ENCODE measurements at places on chromosomes 16 and 17.

- DNase-seq = peak; percentile 67
Observed at GRCh38 chr16:69709456-69710084, 16.8 kb downstream of the NQO1 start.

DNA sequence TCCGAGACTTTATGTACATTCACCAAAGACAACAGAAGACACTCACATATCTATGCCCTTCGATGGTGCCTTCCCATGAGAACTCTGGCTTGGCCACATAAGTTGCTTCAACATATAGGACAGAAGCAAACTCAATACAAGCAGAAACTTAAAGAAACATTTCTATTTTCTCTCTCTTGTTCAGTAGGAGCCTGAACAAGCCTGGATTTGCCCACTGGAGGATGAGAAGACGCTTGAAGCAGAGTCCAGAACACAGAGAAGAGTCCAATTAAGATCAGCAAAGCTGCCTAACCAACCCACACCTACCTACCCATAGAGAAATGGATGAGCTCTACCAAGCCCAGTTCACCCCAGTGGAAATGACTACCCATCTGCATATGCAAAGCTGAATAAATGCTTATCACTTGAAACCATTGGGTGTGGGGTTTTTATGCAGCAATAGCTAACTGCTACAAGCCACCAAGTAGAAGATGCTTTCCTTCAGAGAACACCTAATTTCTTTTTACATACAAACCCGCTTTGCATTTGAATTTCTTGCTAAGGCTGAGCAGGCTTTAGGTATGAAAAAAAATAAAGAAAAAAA, 337.9 kb upstream of the DYNLRB2 start:
- DNase-seq = no peak

DNA sequence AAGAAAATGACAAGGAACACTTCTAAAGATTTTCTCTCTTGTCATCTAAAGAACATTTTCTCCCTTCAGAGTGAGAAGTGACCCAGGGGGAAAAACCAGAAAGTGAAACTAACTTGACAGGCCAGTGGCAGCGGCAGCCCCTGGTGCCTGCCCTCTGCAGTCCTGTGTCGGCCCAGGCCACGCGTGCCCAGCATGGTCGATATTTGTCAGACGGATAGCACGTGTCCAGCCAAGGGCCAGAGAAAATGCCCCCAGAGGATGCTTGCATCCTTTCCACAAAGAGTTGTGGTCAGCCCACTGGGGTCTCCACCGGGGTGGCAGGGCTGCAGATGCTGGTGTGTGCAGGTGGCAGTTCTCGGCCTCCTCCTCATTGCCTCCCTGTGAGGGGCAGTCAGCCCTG, 176.6 kb downstream of the RAB11FIP4 start:
- no peak for DNase-seq

DNA sequence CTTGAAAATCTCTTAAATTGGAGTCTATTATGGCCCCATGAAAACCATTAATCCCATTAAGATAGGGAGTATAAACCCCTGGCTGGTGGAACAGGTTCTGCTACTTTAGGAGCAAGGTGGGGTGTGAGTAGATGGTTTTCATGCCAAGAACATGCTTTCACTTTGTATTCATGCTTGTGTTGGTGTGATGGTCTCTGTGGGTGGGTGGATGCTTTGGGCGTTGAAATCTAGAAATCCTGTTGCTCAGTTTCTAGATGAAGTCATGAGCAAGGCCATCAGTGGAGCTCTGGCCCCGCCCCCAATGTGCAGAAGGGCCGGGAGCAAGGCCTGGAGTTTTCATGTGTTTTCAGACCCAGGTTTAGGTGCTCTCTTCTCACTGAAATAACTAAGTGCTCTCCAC, 20.1 kb downstream of the PLD6 start:
- DNase-seq = no peak

DNA sequence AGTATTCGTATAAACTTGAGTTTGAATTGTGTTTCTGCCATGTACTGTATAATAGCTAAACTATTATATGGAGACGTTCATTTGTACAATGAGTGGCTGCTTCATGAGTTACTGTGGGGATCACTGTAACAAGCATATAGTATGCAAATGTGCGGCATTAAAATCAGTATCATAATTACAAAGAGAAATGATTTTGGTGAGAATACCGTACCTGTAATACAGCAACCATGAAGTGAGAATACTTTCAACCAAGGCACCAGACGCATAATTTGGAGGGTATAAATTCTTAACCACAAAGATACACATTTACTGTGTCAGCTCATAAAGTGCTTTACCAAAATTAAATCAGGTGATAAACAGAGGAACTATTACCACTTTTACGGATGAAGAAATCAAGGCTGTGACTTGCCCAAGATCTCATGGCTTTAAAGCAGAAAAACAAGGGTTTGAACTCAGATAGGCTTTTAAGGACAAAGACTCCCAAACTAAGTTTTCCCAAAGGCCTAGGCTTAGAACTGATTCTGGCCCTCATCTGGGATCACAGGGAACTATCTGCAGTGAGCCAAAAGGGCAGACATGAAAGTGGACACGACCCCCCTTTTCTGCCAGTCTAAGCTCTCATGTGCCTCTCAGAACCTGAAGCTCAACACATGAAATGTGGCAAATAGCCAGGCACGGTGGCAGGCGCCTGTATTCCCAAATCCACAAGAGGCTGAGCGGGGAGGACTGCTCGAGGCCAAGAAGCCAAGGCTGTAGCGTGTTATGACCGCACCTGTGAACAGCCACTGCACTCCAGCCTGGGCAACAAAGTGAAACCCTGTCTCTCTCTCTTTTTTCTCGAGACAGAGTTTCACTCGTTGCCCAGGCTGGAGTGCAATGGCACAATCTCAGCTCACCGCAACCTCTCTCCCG, 6.4 kb downstream of the RPS15A start:
- DNase-seq = no peak

GRCh38 chr16:4200000-4200780, 41.7 kb downstream of the SRL start:
- DNase-seq = peak; percentile 77

GRCh38 chr16:25501530-25502255, 190.1 kb upstream of the HS3ST4 start:
- no peak for DNase-seq
